HEK293T (cell line): ENCODE measurements at places on chromosomes 13 and 19.

- no peak for DNase-seq
Measured at GRCh38 chr13:110415669-110416068, 108.6 kb downstream of the COL4A2 start.

- DNase-seq: no peak
Measured at GRCh38 chr19:42185277-42185676, 32.2 kb downstream of the DEDD2 start.

- DNase-seq: peak; percentile 11
Measured at GRCh38 chr13:28820099-28821051, at the start of gene MTUS2. MTUS2 (plus strand) TSS chr13:28820339.

DNA sequence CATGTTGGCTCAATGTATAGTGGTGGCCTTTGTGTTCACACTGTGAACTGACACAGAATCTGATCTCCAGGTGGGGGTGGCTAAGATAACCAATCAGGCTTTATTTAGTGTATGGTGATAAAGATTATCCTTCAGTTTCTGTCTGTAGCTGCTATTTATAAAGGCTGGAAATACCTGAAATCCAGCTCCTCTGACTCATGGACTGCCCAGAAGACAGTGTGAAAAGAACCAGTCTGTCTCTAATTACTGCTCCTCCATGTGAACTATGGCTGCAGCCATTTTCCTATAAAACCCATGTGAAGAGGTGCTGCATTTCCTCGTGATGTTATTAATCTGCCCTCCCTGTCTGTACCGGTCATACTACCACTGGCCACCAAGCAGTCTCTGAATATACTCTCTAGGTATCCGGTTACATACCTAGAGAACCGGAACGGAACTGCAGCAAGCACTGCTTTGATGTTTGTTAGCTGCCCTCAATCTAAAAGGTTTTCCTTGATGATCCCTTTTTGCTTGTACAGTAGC, 238.0 kb downstream of the LHFPL6 start:
- DNase-seq: peak; percentile 71

DNA sequence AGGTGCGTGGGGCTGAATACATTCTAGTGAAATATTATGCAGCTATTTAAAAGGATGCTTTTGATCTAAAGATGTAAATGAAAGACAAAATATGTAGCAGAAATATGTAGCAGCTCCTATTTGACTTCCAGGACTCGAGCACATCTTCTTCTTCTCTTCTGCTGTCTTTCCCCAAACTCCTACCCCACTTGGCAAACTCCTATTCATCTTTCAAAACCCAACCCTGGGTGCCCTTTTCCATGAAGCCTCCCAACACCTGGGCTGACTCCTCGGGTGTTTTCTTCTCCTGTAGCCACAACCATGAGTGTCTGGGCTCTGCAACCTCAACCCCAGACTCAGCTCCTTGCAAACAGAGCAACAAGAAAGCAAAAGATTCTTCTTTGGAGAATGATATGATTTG, 11.1 kb downstream of the ACER1 start:
- DNase-seq: no peak

GRCh38 chr13:37014609-37015008, 14.0 kb downstream of the EXOSC8 start:
- no peak for DNase-seq

- peak; percentile 9 for DNase-seq
Measured at GRCh38 chr13:109790942-109791605, 4.7 kb upstream of the IRS2 start.

GRCh38 chr19:13744174-13744573, 20.1 kb upstream of the MRI1 start:
- DNase-seq: no peak

DNA sequence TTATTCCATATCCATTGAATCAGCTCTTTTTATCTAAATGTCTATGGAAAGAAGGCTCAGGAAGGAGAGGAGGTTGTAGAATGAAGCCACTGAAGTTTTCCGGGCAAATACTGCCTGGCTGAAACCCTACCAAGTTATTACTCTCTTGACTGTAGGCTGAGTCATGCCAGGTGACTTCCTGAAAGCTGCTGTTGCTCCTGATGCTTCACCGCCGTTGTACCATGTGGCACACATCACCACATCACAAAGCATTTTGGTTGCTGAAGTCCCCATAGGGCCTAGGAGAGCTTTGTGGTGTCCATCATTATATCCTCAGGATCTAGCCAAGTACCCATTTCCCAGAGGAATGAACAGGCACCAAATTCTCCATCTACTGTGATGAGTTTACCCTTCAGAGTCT, 11.1 kb upstream of the TDRD12 start:
- DNase-seq: no peak

DNA sequence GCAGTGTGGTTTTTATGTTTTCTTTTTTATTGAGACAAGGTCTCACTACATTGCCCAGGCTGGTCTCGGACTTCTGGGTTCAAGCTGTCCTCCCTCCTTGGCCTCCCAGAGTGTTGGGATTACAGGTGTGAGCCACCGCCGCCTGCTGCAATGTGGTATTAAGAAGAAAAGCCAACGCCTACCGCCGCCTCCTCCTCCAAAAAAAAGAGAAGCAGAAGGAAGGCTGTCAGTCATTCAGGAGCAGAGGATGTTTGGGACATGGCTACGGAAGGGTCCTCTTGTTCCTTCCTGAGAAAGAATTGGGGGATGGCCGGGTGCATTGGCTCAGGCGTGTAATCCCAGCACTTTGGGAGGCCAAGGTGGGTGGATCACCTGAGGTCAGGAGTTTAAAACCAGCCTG, 1.2 kb downstream of the PPP1R37 start:
- no peak for DNase-seq

DNA sequence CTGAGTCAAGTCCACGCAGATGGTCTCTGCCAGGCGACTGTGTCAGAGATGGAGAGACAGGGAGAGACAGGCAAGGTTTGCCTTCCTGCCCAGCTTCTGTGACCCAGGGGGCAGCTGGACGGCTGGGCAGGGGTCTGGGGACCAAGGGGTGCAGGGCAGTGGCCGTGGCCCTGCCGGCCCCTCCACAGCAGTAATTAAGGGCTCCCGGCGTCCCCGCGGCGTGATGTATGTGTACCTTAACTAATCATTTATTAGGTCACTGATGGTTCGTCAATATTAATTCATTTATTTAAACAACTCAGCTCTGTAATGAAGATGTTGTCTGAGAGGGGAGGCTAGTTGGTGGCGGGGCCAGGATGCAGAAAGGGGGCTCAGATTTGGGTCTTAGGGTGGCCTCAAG, 28.6 kb upstream of the TCF3 start:
- no peak for DNase-seq

DNA sequence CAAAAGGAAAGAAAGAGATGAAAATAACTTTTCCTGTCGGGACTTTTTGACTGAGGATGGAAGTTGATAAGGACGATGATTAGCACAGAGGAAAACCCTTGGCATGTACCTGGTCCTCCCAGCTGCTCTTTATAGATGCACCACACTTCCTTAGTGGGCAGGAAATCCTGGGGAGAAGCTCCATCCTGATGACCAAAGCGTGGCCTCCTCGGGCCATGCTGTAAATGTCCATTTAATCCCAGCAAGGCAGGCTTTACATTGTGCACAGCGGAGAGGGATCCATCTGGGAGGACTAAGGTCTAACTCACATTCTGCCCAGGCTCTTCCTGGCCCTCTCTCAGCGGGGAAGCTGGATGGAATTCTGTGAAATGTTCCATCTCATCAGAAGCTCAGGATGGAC, 113.5 kb downstream of the COL4A2 start:
- DNase-seq: no peak

DNA sequence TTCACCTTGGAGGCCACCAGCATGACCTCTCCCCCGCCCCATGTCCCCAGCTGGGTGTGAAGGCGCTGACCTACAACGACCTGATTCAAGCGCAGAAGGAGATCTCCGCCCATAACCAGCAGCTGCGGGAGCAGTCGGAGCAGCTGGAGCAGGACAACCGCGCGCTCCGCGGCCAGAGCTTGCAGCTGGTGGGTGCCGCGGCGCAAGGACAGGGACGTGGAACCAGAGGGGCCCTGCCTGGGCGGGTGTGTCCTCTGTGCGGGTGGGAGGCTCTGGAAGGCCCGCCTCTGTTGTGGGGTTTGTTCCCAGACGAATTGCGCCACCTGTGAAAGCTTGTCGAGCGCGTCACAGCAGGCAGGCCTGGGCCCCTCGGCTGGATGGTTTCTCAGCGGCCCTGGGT, 22.3 kb downstream of the PLEKHJ1 start:
- no peak for DNase-seq

GRCh38 chr13:98921786-98922185, 56.1 kb downstream of the DOCK9 start:
- DNase-seq: no peak

DNA sequence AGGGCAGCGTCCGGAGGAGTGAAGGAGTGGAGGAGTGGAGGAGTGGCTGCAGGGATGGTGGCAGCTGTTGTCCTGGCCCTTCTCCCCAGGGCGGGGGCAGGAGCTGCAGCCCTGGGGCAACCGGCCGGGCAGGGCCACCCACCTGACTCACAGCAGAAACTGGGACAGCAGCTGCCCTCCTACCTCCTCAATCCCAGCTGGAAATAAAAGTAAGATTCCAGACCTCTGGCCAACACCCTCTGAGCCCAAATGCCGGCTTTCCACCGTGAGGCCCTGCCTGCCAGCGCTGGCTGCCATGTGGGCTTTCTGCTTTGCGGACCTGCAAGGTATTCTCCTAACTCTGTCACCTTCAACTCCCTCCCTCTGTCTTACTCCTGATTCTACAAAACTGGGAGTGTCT, 3.3 kb upstream of the CLPP start:
- no peak for DNase-seq

GRCh38 chr13:66974889-66975288, 255.2 kb downstream of the PCDH9 start:
- no peak for DNase-seq
